ENCODE measurements at places on chromosomes 5 and 9.

DNA sequence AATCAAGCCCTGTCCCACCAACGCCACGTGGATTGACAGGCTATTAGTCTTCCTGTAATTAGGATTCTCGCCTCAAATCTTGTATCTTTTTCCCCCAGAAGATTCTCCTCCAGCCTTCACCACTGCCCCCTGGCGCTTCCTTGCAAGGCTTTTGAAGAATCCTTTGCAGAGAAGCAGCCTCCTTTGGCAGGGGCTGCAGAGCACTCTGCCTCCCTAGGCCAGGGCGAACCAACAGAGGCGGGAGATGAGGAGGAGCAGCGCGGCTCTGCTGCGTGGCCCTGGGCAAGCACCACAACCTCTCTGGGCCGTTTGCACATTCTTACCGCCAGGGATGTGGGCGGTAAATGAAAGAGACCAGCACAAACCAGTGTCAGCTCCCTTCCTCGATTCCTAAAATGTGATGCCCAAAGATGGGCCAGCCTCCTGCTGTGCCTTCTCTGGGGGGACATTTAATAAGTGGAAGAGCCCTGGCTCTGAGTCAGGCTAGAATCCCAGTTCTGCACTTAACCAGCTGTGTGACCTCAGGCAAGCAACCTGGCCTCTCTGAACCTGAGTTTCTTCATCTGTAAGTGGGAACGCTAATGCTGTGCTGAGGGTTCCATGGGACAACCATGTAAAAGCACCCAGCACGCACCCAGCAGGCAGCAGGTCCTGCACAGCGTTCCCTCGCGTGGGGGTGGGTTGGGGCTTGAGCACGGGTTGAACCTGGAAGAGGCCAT, 128.6 kb downstream of the KCNIP1 start:
- DNase-seq, result no peak

DNA sequence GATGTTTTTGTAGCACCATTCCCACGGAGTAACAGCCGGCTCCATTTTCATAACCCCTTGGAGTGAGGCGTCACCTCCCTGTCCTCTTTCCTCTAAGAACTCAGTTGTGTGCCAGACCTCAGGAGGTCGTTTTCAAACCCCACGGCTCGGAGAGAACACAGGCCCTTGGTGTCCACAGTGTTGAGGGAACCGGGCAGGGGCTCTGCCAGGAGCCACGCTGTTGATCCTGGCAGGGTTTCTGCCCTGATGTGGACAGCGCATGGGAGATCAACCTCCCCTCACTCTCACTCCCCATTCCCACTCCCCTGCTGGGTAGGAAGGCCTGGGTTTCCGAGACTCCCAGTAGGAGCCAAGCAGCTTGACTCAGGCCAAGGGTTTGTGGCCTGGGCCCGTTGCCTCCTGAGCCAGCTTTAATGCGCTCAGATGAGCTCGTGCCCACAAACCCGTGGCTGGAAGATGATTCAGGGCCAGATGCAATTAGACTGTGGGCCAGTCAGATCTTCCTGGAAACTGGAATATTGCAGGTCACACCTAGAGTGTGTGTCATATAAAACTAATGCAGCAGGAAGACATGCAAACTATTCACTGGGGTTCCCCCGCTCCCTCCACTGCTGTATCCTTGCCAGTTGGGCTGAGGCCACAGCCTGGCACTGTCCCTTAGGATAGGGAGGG, 133.4 kb downstream of the SLC12A2 start:
- DNase-seq, result peak; percentile 47

DNA sequence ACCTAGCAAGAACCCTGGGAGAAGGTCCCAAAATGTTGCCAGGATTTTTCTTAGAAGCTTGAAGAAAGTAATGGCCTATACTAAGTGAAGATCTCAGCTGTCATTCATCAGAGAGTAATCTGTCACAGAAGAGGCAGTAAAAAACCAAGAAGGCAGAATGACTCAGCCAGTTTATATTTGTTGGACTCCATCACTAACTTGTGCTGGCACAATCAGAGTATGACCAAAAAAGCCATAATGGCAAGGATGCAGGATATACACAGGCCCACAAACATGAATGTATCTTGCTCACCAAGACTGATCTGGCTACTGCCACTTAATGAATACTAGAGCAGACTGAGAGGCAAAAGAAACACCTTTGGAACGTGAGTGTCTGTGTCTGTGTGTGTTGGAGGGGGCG, 104.0 kb upstream of the POU5F2 start:
- DNase-seq, result no peak

DNA sequence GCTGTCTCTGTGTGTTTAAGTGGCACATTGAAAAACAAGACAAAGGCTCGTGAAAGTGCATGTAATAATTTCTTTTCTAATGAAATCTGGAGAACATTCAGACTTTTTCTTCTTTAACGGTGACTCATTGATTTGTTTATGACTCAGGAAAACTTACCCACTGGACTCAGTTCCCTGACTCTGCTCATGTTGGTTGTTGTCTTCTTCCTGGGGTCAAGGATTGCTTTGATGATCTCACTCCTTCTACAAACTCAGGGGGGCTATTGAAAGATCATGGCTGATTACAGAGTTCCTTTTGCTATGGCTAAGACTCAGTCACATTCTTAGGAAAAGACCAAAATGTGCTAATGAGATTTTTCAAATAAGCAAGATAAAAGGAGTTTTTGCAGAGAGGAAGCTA, 141.1 kb upstream of the DAP start:
- DNase-seq, result no peak

DNA sequence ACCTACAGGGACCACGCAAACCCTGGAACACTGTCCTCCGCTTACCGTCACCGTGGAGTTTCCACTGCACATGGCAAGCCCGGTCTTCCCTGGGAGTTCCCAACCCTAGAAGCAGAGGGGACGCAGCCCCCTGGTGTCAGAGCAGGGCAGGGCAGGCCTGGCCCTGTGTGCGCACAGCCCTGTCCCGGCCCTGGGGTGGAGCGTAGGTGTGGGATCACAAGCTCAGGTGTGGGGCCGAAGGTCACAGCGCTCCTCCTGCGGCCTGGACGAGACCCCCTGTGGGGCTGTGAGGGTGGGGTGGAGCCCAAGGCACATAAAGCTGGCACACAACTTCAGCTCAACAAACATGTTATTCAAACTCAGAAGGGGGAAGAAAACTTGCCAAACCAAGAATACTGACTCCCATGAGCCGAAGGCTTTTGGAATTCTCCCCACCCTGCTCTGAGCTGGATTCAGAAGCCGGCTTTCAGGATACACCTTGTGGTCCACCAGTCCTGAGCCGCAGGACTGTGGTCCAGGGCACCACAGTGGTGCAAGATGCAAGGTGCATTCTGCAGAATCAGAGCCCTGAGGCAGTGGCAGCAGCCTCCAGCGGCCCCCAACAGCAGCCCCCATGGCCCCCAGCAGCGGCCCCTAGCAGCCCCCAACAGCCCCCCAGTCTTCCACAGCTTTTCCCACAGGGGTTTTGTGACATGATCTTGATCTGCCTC, 11.8 kb upstream of the EXOC3 start:
- peak; percentile 59 for DNase-seq

GRCh38 chr5:87382224-87382623, 30.5 kb downstream of the CCNH start:
- no peak for DNase-seq

- DNase-seq, result no peak
Observed at GRCh38 chr9:78396087-78396486, 99.2 kb downstream of the PSAT1 start.

DNA sequence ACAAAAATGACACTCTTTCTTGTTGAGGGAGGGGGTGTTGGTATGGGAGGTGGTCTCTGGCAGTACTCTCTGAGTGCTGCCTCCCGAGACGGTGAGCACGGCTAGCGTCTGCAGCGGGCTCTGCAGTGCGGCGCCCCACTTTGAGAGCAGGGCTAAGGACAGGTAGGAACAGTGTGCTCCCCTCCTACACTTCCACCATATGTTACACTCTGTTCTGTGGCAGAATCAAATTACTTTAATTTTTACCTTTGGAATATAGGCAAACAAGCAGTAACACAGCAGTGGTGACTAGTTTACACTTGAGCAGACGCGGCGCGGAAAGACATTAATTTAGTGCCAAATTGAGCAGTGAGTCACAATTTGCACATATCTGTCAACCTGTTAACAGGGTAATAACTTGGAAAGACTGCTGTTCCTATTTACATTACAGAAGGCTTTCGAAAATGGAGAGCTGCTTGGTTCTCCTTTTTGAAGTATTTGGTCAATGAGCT, 136.3 kb downstream of the MED27 start:
- peak; percentile 69 for DNase-seq
